Head of caudate nucleus (tissue), 42 donors: ENCODE measurements at places on chromosomes 5 and 9.

DNA sequence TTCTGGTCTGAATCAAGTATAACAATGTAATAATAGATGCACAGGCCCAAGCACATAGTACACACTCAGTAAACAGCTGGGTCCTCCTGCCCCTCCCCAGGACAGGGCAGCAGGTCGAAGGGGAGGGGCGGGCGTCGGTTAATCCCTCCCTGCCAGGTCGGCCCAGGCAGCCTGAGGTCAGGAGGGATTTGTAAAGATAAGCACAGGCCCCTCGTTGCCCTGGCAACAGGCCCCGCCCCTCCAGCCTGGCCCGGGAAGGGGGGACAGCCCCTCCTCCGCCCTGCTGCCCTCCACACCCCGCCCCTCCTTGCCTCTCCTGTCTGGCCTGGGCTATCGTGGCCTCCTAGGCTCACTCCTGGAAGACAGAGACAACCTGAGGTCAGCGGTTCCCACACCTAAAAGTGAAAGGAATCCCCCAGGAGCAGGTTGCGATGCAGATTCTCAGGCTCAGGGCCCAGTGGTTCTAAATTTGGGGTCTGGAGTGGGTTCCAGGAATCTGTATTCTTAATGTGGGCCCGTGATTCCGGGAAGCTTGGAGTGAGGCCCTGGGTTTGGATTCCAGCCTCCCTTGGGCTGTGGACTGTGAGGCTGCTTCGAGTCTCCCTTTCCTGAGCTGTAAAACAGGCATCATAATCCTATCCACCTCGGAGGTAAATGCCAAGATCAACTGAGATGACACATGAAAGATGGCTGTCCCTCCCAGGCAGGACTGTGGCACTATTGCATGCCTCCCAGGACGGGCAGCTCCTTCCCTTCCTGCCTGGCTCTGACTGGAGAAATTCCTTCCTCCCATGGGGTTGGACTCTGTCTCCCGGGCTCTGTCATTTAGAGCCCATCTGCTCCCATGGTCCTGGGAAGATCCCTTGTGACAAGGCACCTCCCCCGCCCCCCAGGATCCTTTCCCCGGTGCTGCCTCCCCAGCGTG is 4.4 kb downstream of the CRB2 start:
- no peak for DNase-seq

DNA sequence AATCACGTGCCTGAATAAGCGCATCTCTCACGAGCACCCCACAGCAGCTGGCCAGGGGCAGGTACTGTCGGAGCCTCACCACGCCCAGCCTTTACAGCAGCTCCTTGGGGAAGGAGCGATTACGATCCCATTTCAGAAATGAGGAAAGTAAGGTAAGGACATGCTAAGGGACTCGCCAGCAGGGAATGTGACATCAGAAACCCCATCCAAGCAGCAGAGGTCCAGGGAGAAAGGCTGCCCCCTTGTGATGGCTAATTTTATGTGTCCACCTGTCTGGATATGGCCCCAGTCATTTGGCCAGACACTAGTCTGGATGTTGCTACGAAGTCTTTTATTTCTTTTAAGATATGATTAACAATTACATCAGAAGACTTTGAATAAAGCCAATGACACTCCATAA is 77.3 kb downstream of the UBE2QL1 start:
- DNase-seq: no peak

DNA sequence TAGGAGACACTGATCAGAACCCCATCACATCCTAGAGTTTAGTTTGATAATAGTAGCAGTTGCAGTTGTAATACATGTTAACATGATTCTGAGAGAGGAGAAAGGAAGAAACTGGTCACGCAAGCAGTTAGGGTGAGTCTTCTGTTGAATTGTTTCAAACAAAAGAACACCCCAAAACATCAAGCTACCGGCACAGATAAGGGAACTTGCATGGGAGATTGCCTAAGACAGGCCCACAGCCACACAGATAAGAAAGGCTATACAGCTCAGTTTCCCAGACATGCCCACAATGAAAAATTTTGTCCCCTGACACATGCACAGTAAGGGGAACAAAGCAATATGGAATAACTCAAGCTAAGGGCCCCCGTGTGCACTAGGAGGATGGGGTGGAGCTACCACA is 15.9 kb downstream of the HSPB3 start:
- no peak for DNase-seq

DNA sequence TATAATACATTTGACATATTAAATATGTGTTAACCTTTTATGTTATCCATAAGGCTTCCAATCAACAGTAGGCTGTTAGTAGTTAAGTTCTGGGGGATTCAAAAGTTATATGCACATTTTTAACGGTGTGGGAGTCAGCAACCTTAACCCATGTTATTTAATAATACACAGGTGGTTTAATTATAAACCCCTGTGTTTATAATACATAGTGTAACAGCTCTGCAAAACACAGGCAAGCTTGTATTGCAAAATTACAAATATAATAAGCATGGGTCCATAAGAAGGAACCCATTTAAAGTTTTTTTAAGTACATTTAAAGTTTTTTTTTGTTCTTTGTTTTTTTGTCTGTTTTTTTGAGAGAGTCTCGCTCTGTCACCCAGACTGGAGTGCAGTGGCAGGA is 14.5 kb upstream of the RAD23B start:
- DNase-seq: no peak

- no peak for DNase-seq
These were observed 267.5 kb downstream of the GABRB2 start for GRCh38 chr5:161278739-161279660.

DNA sequence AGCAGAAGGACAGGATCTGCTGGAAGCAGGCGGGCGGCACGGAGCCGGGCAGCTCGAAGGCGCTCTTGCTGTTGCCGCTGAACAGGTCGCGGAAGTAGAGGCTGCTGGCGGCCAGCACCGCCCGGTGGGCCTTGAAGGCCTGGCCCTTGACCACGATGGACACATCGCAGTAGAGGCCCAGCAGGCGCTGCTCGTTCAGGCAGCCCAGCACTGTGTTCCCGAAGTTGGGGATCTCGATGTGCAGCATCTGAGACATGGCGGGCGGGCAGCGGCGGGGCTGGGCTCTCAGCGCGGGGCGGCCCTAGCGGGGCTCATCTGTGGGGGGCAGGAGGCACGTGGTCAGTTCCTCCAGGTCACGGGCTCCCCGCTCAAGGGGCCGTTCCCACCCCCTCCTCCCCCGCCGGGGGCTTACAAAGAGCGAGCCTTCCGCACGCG is 44.8 kb downstream of the NACC2 start:
- DNase-seq: peak; percentile 45

DNA sequence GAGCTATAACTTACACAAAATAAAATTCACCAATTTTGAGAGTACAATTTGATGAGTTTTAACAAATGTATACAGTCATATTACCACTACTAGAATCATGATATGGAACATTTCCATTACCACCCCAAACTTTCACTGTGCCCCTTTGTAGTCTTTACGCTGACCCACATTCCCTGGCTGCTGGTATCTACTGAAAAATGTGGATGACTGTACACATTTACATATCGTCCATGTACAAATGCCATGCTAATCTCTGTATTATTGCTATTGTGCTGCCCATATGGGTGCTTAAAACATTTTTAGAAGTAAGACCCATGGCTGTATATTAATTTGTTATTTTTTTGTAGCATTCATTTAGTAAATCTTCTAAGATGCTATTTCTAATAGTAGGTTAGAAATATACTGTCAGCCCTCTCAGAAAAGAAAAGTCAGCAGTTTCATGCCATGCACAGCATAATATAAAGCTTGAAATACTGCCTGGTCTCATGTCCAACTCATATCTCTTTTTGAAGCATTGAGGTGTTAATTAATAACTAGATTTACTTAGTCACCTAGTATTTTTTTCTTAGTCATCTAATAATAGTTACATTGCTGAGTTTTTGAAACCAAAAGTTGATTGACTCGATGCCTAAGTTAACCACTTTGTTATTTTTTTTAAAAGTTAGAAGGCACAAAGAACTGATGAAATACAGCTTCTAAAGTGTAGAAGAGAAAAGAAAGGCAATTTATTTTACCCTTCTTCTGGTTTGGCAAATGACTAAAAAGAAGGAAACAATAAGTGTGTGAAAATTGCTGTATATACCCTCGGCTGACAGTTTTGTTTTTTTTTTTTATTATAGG is 188.3 kb upstream of the MEF2C start:
- DNase-seq: no peak

DNA sequence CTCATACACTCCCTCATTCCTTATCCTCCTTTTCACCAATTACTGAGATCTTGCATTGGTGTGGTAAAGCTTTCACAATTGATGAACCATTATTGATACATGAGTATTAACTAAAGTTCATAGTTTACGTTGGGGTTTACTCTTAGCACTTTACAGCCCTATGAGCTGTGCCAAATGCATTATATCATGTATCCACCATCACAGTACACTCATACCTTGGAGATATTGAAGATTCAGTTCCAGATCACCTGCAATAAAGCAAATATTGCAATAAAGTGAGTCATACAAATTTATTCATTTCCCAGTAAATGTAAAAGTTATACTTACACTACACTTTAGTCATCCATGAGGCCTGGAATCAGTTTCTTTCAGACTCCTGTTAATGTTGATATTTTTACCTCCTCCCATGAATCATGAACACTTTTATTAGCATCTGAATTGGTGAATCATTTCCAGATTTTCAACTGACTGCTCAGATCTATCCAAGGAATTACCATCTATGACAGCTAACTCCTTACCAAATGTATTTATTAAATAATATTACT is 546.6 kb upstream of the PTPRD start:
- DNase-seq: no peak

DNA sequence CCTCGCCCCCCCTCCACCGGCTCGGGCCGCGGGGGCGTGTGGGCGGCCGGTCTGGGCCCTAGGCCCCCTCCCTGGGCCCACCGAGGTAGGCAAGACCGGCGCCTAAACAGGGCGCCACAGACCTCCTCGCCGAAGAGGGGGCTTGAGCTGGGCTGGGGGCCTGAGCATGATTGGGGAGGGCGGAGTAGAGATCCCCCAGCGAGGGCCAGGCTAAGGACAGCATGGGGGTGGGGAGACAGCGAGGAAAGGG is 108.9 kb downstream of the PSD2 start:
- DNase-seq: no peak

GRCh38 chr5:67238191-67238590 is 41.6 kb upstream of the CD180 start:
- DNase-seq: no peak
